ENCODE measurements at places on chromosomes 3 and 15.
A peak's percentile ranks its signal among the peaks of the same experiment; 100 is the strongest.

GRCh38 chr3:166190360-166190759 lies 353.1 kb upstream of the BCHE start:
- DNase-seq = no peak

GRCh38 chr3:39088889-39089288 lies 18.5 kb downstream of the GORASP1 start:
- DNase-seq = no peak

- DNase-seq = no peak
These were observed 69.3 kb upstream of the ST8SIA2 start for GRCh38 chr15:92324101-92324963.

GRCh38 chr3:181358562-181358961 lies 353.2 kb upstream of the SOX2 start:
- DNase-seq = no peak

DNA sequence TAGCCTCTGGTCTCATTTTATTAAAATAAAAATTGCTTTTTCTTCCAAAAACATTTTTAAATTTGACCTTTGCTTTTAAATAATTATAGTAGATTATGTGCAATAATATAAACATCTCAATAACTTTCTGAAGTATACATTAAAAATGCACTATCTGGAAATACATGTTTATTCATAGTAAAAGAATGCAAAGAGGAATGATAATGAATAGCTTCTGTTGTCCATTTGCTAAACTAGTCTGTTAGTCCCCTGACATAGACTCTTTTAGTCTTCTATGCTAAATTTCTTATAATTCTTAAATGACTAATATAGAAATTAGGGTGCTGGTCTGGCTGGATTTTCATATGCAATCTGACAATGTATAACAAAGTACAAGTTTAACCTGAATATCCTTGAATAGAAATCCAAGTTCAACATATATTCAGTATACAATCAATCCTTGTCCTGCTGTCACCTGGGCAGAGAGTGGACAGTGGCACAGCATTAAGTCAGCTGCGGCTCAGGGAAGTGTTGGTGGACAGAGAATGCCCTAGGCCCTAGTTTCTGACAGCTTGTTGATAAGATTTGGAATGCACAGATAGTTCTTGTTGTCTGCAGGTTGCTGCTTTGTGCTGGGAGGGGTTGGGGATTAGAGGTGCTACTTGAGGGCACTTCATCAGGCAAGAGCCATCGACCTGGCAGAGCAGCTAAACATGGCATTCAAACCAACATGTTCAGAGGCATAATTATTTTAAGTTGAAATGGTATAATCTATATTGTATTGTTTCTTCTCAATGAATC lies 161.7 kb downstream of the MBNL1 start:
- DNase-seq = no peak

DNA sequence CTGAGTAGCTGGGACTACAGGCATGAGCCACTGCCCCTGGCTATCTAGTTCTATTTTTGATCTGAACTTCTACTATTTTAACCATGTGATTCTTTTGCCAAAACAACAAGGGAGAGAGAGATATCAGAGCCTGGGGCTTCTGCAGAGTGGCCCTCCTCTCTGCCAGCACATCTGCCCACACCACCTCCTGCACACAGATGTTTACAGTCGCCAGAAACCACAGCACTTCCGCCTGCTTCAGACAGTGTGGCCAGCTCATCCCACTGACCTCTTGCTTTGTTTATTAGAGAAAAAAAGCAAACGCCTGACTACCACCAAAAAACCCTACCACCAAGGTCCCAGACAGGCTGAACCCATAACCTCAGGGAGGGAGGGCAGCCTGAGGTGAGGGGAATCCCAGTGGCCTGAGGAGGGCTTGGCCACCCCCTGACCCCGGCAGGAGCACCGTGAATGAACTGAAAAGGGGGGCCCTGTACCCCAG lies 85.9 kb upstream of the ABHD2 start:
- DNase-seq = no peak

- DNase-seq = no peak
These were observed 19.9 kb upstream of the NFKBIZ start for GRCh38 chr3:101829437-101829830.

DNA sequence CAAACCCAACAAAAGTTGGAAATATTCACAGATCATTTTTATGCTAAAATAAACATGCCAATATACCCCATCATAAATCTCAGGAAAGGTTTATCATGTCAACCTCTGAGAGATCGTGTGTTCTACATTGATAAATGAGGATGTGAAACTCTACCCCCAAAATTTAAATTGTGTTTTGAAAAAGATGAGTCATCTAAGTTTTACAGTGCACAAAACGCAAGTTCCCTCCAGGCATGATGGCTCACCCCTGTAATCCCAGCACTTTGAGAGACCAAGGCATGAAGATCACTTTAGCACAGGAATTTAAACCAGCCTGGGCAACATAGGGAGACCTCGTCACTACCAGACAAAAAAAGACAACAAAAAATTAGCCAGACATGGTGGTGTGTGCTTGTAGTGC lies 1487.0 kb upstream of the GBE1 start:
- no peak for DNase-seq

GRCh38 chr15:27990521-27991515 lies 108.3 kb downstream of the OCA2 start:
- no peak for DNase-seq

DNA sequence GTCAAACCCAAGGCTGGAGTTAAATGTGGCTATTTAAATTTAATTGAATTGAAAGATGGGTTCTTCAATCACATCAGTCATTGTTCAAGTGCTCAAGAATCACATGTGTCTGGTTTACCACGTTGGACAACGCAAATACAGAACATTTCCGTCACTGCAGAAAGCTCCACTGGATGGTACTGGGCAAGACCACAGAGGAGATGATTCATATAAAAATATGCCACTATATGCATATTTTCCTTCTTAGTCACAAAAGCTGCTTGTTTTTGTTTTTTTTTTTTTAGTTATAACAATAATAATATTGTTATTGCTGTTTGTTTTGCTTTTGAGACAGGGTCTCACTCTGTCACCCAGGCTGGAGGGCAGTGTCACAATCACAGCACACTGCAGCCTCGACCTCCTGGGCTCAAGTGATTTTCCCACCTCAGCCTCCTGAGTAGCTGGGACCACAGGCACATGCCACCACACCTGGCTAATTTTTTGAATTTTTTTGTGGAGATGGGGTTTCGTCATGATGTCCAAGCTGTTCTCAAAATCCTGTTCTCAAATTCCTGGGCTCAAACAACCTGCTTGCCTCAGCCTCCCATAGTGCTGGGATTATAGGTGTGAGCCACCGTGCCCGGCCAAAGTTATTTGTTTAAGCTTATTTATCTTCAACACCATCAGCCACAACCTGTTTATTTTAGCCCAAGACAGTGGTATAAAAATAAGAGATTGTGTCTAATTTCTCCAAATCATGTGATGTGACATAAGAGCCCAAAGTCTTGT lies 19.4 kb downstream of the RTP3 start:
- peak; percentile 43 for DNase-seq

DNA sequence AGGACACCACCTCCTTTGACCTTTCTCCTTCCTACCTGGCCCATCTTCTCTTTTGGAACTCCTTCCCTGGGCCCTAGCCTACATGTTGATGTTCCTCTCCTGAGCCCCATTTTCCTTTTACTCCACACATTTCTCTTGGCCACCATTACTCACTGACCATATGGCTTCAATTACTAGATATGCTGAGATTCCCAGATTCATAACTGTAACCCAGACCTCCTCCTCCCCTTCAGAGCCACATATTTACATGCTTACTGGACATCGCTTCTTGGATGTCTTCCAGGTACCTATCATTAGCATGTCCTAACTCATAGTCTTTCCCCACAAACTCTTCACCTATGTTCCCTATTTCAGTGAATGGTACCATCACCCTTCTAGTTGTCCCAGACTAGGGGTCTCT lies 24.4 kb upstream of the TRIM59 start:
- peak; percentile 88 for DNase-seq

- no peak for DNase-seq
These were observed 140.4 kb downstream of the ANO10 start for GRCh38 chr3:43481375-43481774.

- DNase-seq = peak; percentile 52
These were observed 182.7 kb upstream of the GADL1 start for GRCh38 chr3:31077021-31077601.

DNA sequence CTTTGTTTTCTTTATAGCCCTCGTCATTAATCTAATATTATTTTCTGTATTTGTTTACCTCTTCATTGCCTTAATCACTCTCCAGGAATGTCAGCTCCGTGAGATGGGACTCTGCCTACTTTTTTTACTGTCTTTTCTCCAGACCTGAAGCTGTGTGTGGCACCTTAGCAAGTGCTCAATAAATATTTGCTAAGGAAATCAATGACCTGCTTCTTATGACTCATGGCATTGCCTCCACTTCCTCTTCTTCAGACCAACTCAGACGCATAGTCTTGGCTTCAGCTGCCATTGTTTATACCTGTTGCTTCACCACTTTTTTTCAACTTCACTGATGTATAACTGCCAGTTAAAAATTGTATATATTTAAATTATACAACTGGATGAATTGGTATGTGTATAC lies 218.5 kb upstream of the CMC1 start:
- DNase-seq = no peak

- DNase-seq = peak; percentile 15
These were observed 141.5 kb downstream of the DUT start for GRCh38 chr15:48472756-48473155.

DNA sequence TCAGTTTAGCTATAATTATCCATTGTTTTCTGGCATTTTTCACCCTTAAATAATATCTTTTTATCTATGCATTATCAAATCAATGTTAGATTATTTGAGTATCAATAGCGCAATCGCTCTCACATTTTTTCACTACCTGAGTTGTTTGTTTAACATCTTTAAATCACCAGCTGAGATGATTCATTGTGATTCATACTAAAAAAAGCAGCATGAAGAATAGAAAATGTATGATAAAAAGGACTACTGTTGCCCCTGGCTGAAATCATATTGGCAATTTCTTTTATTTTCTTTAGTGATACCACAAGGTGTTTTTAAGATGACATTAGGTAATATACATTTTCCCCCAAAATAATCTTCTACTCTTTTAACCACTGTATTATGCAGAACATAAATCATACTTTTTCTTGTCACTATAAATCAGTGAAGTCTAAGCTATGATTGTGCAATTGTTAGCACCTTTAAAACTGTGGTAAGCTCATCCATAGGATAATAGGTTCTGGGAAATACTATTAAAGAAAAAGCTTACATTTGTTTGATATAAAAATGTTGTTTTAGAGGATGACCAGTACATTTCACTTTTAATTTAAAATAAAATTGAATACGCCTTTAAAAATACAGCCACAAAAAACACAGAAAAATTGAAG lies 889.1 kb downstream of the NAALADL2 start:
- DNase-seq = no peak

DNA sequence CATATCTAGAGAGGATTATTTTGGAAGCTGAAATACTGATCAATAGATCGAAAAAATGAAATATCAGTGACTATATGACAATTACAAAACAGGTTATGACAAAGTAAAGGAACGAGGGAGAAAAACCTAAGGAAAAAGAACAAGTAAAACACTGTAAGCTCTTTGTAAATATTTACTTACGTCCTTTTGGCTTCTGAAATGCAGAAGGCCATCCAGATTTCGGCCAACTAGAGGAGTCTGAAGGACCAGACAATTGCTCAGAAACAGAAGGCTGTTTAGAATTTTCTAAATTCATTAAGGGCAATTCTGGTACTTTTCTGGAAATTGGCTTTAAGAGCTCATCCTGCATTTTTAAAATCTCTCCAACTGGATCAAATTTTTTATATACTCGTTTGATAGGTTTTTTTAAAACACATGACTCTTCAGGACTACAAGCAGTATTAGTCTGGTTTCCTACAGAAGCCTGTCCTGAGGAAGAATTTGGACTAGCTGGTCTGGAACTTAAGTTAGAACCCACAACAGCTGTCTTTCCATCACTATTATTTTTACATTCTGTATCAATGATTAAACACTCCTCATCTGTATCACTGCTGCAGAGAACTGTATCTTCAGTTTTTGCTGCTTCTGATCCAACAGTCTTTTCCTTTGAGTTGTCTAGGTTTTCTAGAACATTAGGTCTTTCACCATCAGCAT lies 30.1 kb downstream of the ICE2 start:
- no peak for DNase-seq

GRCh38 chr3:31911643-31912042 lies 69.4 kb downstream of the OSBPL10 start:
- DNase-seq = no peak

DNA sequence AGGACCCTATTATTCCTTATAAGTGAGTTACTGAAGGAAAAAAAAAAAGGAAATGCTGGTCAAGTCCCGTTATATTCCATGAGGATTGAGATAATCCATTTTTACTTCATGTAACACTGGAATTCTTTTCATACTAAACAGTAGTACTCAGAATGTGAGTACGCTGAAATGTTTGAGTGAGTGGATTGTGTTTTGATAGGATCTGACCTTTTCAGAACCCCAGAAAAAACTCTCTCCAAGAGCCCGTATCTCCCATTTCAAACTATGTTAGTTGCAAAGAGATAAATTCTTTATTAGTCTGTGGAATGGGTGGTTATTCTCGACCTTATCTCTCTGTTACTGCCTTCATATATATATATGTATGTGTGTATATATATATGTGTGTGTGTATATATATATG lies 2.5 kb upstream of the LPP start:
- DNase-seq = no peak

DNA sequence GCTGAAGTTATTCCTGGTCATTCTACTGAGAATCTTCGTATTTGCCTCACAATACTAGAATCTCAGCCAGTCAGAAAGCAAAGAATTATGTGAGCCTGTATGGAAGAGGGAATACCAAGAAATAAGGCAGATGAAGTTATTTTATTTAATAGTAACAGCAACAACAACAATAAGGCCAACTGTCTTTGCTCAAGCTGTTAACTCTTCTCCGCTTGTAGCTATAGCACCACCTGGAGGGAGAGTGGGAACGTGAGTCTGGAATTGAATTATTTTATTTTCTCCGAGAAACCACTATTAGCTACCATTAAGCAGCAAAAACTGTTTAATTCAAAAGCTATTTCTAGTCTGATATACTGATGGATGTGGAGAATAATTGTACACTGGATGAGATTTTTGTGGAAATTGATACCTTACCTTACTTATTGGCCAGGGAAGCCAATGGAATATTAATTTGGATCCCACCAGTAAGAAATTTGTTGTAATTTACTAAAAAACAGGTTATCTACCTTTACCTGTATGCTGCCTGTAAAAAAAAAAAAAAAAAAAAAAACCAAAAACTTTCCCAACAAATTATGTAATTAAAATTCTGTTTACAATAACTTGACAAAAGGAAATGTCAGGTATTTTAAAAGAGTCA lies 50.1 kb downstream of the CALML4 start:
- no peak for DNase-seq

- DNase-seq = no peak
These were observed 79.7 kb downstream of the LRRFIP2 start for GRCh38 chr3:37094636-37095035.

All from GM04503 (cell line).